ENCODE measurements at places on chromosomes 1 and 21.

- no peak for DNase-seq
These were observed 729.0 kb upstream of the BRINP3 start for GRCh38 chr1:191206513-191207207.

DNA sequence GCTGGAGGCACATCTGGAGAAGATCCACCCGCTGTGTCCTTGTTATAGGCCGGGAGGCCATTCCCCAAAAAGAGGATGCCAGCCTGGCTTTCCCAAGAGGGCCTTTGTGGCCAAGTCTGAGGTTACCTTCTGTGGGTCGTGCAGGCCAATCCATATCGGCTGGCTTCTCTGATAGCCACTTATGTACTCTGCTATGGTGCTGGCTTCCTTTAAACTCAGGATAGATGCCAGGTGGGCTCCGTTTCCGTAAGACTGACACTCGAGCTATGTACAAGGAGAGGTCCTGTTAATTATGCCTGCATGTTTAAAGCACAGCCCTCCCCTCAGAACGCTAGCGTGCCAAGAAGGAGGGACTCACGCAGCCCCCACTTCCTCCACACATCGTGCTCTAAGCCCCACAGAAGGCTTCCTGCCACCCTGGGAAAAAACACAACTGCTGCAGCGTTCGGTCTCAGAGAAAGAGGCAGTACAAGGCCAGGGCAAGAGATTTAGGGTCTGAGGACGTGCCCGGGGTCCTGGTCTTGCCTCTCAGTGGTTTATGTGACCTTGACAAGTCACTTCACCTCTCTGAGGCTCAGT is 11.6 kb downstream of the REG4 start:
- no peak for DNase-seq

GRCh38 chr1:218324226-218324580 is 20.9 kb upstream of the TGFB2 start:
- DNase-seq = no peak

- no peak for DNase-seq
These were observed 26.3 kb downstream of the GADD45A start for GRCh38 chr1:67711158-67711854.

- no peak for DNase-seq
These were observed 307.2 kb downstream of the HHIPL2 start for GRCh38 chr1:222240536-222241181.

DNA sequence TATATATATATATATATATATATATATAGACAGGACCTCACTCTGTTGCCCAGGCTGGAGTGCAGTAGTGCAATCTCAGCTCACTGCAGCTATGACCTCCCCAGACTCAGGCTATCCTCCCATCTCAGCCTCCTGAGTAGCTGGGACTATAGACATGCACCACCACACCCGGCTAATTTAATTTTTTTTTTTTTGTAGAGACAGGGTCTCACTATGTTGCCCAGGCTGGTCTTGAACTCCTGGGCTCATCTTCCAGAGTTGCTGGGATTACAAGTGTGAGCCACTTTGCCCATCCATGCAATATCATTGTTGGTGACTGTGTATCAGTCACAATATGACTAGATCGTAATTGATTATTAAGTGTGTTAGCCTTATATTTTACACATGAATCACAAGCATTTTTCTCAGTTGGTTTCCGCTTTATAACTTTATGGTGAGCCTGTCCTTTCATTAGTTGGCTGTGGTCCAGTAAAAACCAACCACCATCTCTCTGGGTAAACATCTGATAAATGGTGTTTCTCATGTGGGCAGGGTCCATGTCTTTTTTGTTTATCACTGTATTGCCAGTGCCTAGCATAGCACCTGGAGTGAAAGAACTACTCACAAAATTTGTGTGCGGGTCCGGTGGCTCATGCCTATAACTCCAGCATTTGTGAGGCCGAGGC is 63.6 kb downstream of the MYOM3 start:
- DNase-seq = no peak

DNA sequence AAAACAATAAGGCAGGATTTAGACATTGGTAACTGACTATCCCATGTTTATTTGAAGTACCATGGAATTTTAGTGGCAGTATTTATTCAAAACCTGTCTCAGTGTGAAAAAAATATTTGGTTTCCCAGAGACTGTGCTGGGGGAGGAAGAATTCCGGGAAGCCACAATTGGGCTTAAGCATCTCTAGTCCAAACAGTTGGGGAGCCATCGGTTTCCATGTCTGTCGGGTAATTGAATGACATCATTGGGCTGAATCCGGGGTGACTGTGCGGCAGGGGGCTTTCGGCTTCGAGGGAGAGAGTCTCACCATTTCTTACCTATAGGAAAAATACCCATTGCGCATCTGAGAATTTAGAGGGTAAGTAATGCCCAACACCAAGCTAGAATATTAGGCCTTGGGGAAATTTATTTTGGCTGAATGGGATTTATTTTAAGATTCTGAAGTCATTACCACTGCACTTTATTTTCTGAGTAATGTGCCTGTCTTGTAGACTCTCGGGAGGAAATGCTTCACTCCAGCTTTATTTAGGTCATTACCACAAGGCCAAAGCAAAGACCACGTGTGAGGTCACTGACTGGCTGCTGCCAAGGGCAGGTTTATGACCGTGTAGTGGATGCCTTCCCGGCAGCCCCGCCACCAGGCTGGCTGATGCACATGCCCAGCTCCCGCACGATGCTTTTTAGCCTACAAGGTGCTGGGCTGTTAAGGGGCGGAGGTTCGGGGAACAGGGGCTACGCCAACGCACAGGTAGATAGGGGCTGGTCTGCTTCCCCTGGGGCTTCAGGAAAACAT is 23.1 kb upstream of the UMODL1 start:
- peak; percentile 33 for DNase-seq

- DNase-seq = no peak
These were observed 109.2 kb downstream of the HMCN1 start for GRCh38 chr1:185843297-185843869.

- no peak for DNase-seq
These were observed 15.9 kb downstream of the CD58 start for GRCh38 chr1:116554924-116555323.

GRCh38 chr1:29453502-29454240 is 217.3 kb downstream of the PTPRU start:
- no peak for DNase-seq

- no peak for DNase-seq
These were observed 1.3 kb upstream of the TMEM54 start for GRCh38 chr1:32902535-32902920.

DNA sequence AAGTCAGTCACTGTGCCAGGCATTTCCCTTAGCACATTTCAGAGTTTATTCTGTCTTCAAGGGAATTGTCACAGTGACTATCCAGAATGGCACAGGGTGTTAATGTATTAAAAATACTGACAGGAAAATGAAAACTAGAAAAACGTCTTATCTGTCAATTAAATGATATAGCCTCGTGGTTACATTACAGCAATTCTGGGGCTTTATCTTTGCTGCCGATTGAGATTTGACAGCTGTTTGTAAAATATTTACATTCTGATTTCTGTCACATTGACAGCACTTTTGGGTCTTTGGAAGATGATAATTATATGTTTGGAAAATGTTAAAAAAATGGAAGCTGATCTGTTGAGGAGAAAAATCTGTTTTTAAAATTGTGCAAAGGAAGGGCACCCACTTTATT is 250.0 kb downstream of the CHRM3 start:
- no peak for DNase-seq
